ENCODE measurements at places on chromosomes 6 and 20.

- no peak for DNase-seq
Measured at GRCh38 chr6:16388488-16388887, 150.1 kb downstream of the GMPR start.

DNA sequence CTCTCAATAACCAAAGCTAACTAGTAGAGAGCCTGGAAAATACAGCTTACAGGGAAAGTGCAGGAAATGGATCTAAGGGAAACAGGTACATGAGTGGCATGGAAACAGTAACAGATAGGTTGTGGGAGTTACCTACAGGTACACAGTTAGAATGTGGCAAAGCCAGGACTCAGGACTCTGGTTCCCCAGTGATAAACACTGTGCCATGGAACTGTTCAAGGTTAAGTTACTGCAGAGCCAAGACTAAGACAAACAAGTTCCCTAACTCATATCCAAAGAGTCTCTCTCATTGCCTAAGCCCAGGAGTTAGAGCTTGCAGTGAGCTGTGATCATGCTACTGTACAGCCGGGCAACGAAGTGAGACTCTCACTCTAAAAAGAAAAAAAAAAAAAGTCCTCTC, 6.6 kb downstream of the MED20 start:
- DNase-seq = no peak

DNA sequence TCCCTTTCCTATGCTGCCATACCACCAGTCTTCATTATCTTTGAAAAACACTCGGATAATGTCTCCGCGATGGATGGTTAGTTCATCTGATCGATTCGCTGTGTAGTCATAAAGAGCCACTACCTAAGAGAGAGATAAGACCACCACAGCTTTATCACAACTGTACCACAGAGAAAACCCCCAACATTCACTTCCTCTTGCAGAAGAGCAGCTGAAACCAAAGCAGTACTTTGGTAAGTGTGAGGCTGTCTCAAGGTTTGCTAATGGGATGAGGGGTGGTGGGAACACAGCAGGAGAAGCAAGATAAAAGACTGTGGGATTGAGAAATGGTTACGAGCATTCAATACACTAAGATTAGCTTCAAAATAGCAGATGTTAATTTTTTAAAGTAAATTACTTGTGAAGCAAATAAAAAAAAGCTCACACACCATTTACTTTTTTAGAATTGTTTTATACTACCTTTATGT, 142.1 kb downstream of the MYB start:
- DNase-seq = no peak

GRCh38 chr6:21538186-21538798, 55.3 kb upstream of the SOX4 start:
- DNase-seq = no peak

DNA sequence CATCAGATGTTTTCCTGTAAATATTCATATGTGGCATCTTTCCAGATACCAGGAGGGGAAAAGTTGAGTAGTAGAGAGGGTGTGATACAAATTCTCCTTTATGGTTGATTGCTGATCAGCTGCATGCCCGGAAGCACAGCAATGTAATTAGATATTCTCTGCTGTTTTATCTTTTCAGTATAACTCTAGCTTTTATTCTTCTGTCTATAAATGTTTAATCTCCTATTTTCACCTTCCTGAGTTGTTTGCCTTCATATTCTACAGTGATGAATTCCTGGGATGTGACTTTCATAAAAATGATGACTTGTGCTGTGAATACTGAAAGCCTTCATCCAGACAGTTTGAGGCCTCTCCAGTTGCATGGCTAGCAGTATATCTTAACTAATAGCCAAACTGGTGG, 53.7 kb downstream of the SH3BGRL2 start:
- no peak for DNase-seq

DNA sequence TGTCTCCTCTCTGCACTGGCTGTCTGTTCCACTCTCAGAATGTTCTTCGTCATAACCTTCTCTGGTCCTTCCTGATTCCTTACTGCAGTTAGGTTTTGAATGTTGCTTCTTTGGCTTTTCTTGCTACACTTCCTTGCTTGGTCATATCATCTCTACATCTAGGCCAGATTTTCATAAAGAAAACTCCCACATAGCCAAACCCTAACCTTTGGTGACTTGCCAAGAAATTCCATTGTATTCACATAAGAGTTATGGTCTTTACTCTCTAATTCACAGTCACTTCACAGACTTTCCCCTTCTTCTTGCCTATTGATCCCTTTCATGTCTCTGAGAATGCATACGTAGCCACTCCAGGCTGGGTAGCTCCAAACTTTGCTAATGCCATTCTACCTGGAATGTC, 41.9 kb upstream of the SIM1 start:
- DNase-seq = no peak

DNA sequence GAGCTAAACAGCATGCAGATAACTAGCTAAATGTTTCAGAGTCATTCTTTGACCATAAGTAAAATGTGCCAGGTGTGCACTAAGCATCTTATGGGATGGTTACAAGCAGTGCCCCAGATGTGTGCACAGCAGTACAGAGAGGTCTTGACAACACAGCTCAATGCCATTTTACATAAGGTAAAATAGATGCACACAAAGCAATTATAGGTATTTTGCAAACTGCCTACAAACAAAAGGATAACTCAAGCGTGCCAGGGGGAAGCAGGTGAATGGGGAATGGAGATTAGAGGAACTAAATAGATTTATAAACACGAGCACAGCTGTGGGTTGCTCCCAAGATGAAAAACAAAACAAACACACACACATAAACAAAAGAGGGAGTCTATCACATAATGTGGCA, 64.8 kb downstream of the SLC2A10 start:
- DNase-seq = no peak
